ENCODE measurements at places on chromosomes 6 and 20.

- DNase-seq, result no peak
Observed at GRCh38 chr6:119669221-119669620, 319.7 kb upstream of the MAN1A1 start.

- DNase-seq, result no peak
Observed at GRCh38 chr20:50911030-50911429, 20.2 kb downstream of the ADNP start.

DNA sequence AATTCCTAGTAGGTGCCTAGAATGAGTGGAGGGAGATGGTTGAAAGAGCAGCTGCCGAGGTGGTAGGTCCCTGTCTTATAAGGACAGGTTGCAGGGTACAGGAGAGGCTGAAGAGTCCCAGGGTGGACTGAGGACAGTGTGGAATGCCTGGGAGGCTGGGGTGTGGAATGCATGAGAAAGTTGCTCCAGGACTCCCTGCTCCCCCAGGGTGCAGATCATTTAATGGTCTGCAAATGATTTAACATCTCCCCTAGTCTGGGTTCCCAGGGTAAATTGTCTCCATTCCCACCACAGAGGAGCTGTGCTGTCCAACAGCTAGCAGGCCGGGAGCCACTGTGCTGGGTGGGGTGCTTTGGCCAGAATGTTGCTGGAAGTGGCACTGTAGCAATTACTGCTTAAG, 76.0 kb downstream of the CD83 start:
- no peak for DNase-seq

- peak; percentile 60 for DNase-seq
Observed at GRCh38 chr6:43972913-43973300, 154.3 kb downstream of the MRPL14 start.

GRCh38 chr20:3172126-3172932, 1.0 kb downstream of the LZTS3 start:
- DNase-seq, result no peak

DNA sequence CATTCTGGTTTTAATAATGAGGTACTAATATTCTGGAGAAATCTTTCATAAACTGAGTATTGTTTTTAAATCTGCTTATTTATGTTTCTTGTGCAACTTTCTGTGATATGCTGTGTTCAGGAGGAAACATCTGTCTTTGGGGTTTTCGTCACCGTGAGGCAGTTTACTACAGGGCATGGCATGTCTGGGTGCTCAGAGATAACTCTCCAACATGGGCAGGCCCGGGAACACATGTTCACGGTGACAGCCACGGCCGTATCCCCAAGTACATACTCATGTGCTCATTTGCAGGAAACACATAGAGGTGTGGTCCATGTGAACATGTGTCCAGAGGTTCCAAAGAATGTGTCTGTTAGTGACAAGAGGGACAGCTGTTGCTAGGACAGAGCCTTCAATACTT, 62.1 kb upstream of the CNKSR3 start:
- DNase-seq, result no peak

DNA sequence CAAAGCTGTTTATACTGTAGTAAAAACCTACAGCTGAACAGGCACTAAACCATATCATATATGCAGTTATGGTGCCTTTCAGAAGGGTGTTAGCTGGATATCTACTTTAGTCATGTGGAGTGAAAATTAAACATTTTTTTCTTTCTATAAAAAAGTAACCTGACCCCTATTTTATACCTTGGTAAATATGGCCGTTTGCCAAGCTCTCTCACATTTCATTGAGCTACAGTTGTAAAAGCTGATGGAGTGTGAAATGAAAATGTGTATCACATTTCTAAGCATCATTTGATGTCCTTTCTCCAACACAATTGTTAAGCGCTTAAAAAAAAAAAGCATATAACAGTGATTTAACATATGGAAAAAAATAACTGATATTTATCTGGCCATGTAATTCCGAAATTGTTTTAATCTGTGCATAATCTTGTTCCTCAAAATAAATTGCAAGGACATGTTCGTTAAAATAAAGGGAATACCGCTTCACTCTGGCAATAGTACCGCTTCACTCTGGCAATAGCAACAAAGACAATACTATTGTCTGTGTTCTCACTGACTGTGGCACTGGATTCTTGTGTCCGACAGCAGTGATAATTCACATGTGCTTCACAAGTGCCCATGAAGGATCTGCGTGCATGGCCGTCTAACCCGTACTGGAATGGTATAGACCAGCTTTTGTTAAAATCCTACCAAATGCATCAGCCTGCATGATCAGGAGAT, 391.8 kb upstream of the SOX4 start:
- DNase-seq, result no peak

- no peak for DNase-seq
Observed at GRCh38 chr20:25220021-25220730, 24.7 kb downstream of the ENTPD6 start.

DNA sequence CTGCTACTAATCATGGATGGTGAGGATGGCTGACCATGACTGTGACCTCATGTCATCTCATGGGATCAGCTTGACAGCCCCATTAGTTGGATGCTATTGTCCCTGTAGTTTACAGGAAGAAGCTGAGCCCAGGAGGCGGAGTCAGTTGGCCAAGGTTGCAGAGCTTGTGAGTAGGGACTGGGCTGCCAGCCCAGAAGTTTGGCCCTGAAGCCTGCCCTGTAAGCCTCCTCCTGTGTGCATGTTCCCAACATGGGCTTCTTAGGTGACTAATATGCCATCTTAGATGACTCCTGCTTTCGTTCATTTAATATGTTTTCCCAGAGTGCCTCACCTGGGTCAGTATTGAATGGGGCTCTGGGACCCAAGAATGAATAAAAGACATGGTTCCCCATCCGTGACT, 6.9 kb downstream of the EDN3 start:
- DNase-seq, result no peak

- DNase-seq, result no peak
Observed at GRCh38 chr6:169886631-169887227, 135.3 kb downstream of the ERMARD start.

GRCh38 chr6:107537559-107537958, 47.6 kb downstream of the SOBP start:
- no peak for DNase-seq

DNA sequence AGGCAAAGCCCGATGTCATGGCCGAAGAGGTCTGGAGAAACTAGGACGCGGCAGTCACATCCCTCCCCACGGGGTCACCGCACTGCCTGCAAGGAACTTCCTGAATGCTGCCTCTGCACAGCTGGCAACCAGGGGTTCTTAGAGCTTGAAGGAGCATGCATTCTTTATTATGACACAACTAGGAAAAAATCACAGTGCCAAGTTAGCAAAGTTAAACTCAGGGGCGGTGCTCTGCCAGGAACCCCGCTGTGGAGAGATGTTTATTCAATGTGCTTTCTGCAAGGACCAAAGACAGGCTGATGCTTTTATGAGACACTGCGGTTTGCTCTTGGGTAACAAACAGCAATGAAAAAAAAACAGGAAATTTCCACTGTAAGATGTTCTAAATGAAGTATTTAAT, 287.3 kb upstream of the FOXQ1 start:
- peak; percentile 96 for DNase-seq

GRCh38 chr6:90253631-90254030, 43.0 kb downstream of the BACH2 start:
- no peak for DNase-seq

Measured in A172 (cell line).